ENCODE measurements at places on chromosomes 3 and 15. TPM values are rescaled to one million over a fixed set of nuclear protein-coding genes. Genes with fewer than 3 reads are reported as not detected.

ACAP2 gene
- 42.9 TPM for total RNA-seq

GHSR gene
- not detected for total RNA-seq

ZMYND10 gene
- total RNA-seq = 0.39 TPM

CD200 gene
- 33.6 TPM for total RNA-seq

- no peak overlapping the region for H3K4me3 ChIP-seq
- no peaks in the 10 kb centered on the region for H3K36me3 ChIP-seq
- no peak overlapping the region for H3K27ac ChIP-seq
- no peak for DNase-seq
- no peaks in the 10 kb centered on the region for H3K4me1 ChIP-seq
Measured at GRCh38 chr3:193815246-193816027, 222.4 kb downstream of the OPA1 start.

GRCh38 chr3:191962324-191962723, 501.4 kb downstream of the PYDC2 start:
- no peak overlapping the region for H3K4me3 ChIP-seq
- no peaks in the 10 kb centered on the region for H3K4me1 ChIP-seq
- no peaks in the 10 kb centered on the region for H3K36me3 ChIP-seq

DNA sequence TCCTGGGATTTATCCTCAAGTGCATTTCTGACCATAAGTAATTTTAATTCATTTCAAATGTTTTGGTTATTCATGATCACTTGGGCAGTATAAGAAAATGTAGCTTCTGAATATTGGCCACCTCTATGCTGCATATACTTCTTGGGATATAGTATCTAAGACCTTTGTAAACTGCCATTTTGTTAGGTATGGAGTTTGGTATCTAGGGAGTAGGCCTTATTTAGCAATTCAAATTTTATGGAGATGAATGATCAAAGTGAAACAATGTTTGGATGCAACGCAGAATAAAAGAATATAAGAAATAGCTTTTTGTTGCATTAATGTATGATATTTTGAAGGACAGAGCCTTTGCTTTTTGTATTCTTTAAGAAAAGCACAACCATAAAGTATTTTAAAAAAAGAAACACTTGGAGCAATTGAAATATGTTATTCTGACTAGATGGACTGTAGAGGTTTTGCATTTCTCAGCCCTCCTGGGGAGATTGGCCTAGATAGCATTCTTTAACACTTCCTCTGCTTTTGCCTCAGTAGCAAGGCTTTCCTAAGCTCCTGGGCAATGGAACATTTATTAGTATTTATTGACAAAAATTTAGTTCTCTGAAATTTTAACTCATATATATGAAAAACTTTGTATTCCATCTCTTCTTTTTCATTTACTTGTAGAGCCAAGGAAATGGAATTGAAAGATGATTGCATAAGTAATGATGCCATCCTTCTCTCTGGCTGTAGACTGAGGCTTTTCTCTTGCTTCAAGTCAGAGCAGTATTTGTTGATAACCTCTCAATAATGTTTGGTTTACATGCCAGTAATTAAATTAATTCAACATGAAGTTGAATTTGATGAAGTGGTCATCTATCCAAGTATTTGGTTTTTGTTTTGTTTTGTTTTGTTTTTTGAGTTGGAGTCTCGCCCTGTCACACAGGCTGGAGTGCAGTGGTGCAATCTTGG, 61.8 kb upstream of the UTS2B start:
- no peaks in the 10 kb centered on the region for H3K36me3 ChIP-seq
- DNase-seq = no peak
- no peak overlapping the region for H3K27ac ChIP-seq
- H3K27me3 ChIP-seq = no peaks in the 10 kb centered on the region

GRCh38 chr3:128282380-128283196, 129.3 kb downstream of the EEFSEC start:
- peaks cover 14% of the 10 kb centered on the region for H3K36me3 ChIP-seq
- H3K4me1 ChIP-seq = peaks cover 9% of the 10 kb centered on the region
- DNase-seq = no peak

GRCh38 chr3:184771301-184772127, 40.5 kb upstream of the VPS8 start:
- no peaks in the 10 kb centered on the region for H3K36me3 ChIP-seq
- no peak overlapping the region for H3K4me3 ChIP-seq
- H3K27ac ChIP-seq = no peak overlapping the region
- H3K27me3 ChIP-seq = peaks cover 5% of the 10 kb centered on the region

DNA sequence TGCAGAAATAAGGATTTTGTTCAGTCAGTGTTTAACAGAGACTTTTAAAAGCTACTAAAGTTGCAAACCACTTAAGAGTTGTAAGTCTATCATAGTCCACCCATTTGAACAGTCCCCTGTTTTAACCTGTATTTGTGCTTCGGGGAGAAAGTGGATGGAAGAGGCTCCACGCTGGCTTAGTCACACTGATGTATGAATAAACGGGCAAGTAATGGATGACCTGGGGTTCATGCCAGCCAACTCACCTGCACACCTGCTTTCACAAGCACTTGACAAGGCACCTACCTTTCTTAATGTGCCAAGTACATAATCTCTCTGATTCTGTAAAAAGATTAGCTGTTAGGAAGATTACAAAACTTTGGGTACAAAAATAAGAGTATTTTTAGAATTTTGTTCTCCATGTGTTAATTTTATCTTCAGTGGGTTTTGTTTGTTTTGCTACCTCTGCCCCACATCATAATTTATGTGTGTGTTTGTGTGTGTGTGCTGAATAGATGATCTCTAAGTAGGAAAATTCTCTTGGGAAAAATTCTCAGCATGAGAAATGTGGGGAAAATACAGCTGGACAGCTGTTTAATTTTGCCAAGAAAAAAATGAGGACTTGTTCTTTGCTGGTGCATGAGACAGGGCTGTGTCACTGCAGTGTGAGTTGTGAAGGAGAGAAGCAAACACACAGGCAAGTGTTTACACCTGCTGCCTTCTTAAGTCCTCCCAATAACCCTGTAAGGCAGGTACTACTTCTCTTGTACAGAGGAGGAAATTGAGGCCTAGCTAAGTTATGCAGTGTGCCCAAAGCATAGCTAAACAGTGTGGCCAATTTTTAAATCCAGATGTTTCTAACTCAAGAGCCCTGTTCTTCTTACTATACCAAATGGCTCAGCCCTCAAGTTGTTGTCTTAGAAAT, 181.2 kb upstream of the IL12A start:
- no peak for DNase-seq
- H3K27me3 ChIP-seq = peaks cover 7% of the 10 kb centered on the region
- H3K27ac ChIP-seq = no peak overlapping the region
- H3K36me3 ChIP-seq = no peaks in the 10 kb centered on the region

GRCh38 chr15:27514526-27514925, 543.5 kb downstream of the GABRG3 start:
- no peak for DNase-seq
- H3K4me3 ChIP-seq = no peak overlapping the region
- H3K27me3 ChIP-seq = no peaks in the 10 kb centered on the region
- H3K27ac ChIP-seq = no peak overlapping the region

DNA sequence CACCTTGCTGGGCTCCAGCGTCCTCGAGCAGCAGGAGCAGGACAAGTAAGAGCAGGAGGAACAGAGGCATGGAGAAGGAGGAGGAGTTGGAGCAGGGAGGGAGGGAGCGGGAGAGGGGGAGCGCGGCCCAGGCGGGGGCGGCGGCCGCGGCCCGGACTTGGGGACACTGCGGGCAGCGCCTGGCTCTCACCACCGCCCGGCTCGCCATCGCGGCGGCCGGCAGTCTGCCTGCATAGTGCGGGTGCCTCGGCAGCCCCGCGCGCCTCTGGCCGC, 440 bp downstream of the DCBLD2 start:
- H3K4me1 ChIP-seq = peaks cover 14% of the 10 kb centered on the region
- H3K36me3 ChIP-seq = no peaks in the 10 kb centered on the region
- peak overlapping the region; percentile 89 for H3K4me3 ChIP-seq
- no peak for DNase-seq
- no peaks in the 10 kb centered on the region for H3K27me3 ChIP-seq
- H3K27ac ChIP-seq = peak overlapping the region; percentile 51
